OCI-LY7 (cell line): ENCODE measurements at places on chromosomes 1 and 21.

DNA sequence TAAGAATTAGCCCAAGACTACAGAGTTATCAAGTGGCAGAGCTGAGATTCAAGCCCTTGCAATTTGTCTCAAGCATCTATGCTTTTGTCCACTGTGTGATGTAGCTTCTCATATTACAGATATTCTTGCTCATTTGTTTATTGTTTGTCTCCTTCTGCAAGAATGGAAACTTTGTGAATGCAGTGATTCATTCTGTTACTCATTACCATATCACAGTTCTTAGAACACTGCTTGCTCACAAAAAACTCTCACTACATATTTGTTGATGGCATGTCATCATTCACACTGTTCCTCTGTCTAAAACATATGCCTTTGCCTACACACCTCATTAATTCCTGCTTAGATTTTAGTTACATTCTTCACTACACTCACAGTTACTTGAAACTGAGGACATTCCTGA lies 1198.9 kb downstream of the PLA2G4A start:
- DNase-seq: no peak

GRCh38 chr21:36713746-36714145 lies 14.8 kb downstream of the SIM2 start:
- no peak for DNase-seq

DNA sequence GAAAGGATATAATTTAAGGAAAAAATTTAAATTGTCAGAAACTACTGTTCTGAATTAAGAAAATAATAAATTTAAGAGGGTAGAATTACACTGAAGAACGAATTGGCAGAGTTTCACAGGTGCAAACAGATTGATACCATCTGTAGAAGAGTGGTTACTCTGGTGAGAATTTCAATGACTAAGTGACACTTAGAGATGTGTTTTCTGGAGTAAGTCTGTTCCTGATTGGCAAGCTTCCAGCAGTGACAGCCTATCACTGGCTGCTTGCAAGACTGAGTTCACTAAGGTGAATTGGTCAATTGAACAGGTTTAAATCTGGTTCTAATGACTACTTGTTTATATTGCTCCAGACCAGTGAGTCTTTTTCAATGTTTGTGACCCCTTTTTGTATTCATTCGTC lies 838.2 kb upstream of the RGS18 start:
- no peak for DNase-seq

GRCh38 chr1:159860456-159860855 lies 2.0 kb downstream of the VSIG8 start:
- no peak for DNase-seq

GRCh38 chr21:41674402-41674801 lies 92.5 kb downstream of the RIPK4 start:
- DNase-seq: no peak

- no peak for DNase-seq
Observed at GRCh38 chr1:117181630-117182041, 29.1 kb downstream of the VTCN1 start.

DNA sequence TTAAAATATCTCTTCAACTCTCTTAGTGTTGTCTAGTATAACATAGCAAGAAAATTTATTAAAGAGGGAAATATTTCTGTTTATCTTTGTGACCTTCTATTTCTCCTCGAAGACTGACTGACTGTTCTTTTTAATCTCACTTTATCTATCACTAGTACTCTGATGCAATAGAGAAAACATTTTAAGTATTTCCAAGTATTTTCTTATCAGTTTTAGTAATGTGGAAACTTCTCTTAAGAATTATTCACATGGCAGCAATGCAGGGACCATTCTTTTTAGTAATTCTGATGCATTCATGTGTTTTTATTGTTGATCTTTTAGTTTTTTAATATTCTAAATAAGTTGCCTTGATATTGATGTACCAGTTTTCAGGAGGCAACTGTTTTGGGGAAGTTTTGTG lies 115.7 kb downstream of the NEK7 start:
- no peak for DNase-seq

- peak; percentile 67 for DNase-seq
Observed at GRCh38 chr1:203342192-203342940, 8.6 kb downstream of the FMOD start.

- no peak for DNase-seq
Observed at GRCh38 chr1:66371233-66372005, 162.5 kb upstream of the SGIP1 start.

DNA sequence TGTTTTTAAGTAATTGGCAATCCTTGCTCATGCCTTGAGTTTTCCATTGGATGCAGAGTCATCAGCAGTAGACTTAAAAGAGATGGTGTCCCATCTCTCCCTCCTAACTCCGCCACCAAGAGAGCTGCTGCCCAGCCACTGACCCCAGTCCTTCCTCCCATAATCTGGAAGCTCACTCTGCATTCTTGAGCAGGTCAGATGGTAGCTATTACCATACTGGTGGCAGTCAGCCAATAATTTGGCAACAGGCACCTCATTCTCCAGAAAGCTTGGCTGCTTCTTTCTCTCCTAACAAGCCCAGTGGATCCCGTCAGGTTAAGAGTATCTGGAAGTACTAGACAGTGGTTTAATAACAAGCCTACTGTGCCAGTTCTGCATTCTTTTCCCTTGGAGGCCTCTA lies 272.1 kb downstream of the ZNF648 start:
- DNase-seq: no peak

GRCh38 chr1:93749894-93750301 lies 68.3 kb upstream of the BCAR3 start:
- DNase-seq: peak; percentile 89

- no peak for DNase-seq
Observed at GRCh38 chr21:45942755-45943629, 38.6 kb upstream of the COL6A1 start.

DNA sequence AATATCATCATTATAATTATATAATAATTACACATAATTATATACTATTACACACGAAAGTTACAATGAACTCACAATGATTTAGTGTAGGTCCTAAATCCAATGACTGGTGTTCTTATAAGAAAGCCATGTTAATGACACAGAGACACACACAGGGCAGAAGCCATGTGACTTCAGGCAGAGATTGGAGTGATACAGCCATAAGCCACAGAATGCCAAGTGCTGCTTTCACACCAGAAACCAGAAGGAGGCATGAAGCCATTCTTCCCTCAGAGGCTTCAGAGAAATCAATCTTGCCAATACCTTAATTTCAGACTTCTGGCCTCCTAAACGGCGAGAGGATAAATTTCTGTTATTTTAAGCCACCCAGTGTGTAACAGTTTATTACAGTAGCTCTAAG lies 147.4 kb upstream of the KRTAP19-8 start:
- no peak for DNase-seq

DNA sequence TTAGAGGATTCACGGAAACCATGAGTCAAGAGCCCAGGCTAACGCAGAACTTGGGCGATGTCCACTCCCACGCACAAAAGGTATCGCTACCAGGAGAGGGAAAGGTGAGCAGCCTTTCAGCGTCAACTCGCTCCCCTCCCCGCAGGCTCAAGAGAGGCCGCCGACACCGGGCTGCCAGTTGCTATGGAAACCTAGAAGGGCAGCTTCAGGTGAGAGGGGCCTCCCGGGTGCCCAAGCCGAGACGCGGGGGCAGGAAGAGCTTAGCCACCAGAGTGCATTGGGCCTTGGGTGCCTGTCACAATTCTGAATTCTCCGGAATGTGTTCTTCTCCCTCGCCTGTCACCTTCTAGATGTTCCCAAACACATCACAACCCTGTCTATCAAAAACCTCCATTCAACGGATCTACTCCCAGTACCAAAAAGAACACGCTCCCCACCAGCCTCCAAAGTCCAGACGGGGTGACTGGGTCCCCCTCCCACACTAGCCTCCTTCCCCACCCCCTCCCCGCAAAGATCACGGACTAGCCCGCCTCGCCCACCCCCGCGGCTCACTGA lies 694 bp downstream of the MEAF6 start:
- peak; percentile 69 for DNase-seq

DNA sequence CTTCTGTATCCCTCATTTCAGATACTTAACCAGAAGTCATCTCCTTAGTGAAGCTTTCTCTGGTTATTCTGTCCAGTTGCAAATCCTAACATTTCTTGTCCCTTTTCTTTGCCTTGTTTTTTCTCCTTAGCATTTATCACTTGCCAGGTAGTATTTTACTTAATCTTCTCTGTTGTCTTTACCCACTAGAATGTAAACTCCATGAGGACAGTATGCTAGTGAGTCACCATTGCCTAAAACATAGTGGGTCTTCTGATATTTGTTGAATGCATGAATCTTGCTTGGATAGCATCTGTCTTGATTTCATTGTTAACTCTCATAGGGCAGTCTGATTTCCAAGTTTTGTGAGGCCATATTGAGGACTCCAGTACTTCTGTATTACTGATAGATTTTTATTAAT lies 9.6 kb downstream of the CAPZA1 start:
- no peak for DNase-seq

DNA sequence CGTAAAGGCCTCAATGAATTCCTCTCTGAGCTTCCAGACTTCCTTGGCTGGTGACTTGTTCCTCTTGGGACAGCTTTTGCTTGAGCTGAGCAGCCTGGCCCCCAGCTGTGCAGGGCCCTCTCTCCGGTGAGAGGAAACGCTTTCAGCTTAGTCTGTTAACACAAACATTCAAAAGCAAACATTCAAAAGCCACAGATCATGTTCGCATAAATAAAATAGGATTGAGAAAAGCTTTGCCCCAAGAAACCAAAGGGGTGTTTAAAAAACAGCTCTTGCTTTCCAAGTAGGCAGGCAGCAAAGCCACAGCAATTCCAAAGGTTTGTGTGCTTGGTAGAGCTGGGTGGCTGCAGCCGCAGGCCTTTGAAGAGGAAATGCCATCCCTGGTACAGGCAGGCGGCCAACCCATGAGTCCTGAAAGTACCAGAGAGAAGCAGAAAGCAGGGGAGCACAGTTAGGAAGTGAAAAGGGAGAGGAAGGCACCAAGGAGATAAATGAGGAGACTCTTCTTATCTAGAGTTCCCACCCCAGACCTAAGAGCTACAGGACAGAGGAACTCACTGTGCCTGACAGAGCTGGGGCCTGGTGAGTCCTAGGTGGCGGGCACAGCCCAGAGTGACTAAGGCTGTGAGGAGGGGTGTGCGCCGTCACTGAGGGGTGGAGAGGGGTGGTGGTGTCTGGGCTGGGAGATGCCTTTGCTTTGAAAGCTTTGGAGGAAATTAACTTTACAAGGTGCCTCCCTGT lies 48.4 kb downstream of the CCN1 start:
- DNase-seq: no peak

DNA sequence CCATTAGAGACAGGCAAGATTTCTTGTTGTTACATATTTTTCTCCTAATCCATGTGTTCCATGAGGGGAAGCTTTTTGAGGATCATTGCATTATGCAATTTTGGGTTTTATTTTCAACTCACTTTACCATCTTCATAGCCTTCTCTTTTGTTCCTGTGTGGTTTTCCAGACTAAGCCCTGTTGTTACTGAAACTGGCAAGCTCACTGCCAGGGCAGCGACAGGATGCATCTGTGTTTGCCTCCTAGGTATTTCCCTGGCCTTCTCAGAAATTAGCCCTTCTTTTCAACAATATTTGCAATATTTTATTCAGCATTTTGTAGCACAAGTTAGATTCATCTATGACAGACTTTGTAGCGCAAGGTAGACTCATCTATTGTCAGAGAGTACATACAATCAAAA lies 134.2 kb upstream of the CYYR1 start:
- DNase-seq: no peak

DNA sequence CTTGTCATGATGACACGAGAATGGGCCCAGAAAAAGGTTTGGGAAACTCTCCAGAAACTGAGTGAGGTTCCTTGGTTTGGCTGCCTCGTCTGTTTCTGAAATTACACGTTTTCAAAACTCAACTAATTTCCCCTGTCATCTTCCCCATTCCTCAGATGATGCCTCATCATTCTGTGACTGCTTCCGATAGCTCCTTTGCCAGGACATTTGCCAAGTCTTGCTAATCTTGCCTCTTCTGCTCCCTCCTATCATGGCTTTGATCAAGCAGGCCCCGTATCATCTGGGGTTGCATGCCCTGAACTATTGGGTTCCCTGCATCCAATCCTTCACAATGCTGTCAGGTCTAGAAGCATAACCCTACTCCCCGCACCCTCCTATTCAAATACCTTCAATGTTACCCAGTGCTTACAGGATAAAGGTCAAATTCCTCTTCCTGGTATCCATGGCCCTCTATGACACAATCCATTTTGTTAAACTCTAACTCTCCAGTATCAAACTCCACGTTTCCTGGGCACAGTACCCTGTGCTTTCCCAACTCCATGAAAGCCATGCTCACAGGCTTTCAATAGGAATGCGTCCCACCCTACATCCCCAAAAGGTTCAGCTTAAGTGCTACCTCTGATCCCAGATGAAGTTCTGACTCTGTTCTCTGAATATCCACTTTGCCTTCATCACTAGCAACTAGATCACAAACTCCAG lies 22.2 kb upstream of the TMEM200B start:
- no peak for DNase-seq

DNA sequence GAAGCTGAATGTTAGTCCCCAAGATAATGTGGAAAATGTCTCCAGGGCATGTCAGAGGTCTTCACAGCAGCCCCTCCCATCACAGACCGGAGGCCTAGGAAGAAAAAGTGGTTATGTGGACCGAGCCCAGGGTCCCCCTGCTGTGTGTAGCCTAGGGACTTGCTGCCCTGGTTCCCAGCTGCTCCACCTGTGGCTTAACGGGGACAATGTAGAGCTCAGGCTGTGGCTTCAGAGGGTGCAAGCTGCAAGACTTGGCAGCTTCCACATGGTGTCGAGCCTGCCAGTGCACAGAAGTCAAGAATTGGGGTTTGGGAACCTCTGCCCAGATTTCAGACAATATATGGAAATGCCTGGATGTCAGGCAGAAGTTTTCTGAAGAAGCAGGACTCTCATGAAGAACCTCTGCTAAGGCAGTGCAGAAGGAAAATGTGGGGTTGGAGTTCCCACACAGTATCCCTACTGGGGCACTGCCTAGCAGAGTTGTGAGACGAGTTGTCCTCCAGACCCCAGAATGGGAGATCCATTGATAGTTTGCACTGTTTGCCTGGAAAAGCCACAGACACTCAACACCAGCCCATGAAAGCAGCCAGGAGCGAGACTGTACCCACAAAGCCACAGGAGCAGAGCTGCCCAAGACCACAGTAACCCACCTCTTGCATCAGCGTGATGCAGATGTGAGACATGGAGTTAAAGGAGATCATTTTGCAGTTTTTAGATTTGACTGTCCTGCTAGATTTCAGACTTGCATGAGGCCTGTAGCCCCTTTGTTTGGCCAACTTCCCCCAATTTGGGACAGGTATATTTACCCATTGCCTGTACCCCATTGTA lies 204.9 kb downstream of the MRPL39 start:
- no peak for DNase-seq

- no peak for DNase-seq
Observed at GRCh38 chr1:220717800-220718640, 27.9 kb downstream of the C1orf115 start.
